C1 segment of cervical spinal cord (tissue), 14 donors: ENCODE measurements at places on chromosomes 5 and 9.
A peak's percentile ranks its signal among the peaks of the same experiment; 100 is the strongest.

DNA sequence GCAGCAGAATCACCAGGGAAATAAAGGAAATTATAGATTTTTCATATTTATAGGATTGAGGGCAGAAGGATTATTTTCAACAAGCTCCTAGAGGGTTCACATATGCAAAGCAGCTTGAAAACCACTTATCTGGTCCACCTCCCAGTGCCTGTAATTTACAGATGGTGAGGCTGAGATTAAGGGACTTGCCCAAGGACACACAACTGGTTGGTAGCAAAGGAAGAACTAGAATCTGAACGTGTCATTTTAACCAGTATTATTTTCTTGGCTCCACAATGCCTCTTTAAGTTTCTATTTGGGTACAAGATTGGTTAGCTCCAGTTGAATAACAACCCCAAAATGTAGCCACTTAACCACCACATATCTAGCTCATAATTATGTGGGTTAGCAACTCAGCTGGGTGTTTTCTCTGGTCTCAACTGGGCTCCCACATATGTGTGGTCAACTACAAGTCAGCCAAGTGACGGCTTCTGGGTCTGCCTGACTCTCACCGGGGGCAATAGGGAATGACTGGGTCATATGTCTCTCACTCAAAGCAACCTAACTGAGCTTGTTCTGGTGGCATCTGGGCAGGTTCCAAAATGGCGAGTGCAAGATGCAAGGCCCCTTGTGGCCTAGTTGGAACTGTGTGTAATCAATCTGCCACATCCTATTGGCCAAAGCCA lies 127.7 kb downstream of the ZDHHC21 start:
- no peak for DNase-seq

DNA sequence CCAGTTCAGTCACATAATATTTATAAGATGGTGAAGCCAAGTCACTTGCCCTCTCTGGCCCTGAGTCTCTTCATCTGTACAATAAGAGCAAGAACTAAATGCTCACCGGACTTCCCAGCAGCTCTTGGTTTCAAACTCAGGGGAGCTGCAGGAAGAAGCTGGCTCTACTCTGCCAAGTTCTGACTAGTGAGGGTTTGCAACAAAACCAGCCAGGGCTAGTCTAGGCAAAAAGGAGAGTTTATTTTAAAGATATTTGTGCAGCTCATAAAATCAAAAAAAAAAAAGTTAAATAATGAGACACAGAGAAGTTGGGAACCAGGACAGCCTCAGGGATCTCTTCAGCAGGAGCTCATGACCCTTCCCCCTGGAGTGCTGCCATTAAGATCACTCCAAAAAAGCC lies 107.3 kb downstream of the DOCK2 start:
- DNase-seq = no peak

DNA sequence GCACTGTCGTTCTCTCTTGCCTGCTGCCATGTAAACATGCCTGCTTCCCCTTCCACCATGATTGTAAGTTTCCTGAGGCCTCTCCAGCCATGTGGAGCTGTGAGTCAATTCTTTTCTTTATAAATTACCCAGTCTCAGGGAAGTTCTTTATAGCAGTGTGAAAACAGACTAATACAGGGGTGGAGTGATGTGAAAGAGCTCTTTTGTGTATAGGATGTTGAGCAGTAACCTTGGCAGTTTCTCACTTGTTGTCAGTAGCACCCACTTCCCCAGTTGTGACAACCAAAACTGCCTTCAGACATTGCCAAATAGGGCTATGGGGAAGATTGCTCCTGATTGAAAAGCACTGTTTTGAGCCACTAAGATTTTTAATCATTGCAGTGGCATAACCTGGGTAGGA lies 552.2 kb upstream of the ZNF462 start:
- DNase-seq = no peak

DNA sequence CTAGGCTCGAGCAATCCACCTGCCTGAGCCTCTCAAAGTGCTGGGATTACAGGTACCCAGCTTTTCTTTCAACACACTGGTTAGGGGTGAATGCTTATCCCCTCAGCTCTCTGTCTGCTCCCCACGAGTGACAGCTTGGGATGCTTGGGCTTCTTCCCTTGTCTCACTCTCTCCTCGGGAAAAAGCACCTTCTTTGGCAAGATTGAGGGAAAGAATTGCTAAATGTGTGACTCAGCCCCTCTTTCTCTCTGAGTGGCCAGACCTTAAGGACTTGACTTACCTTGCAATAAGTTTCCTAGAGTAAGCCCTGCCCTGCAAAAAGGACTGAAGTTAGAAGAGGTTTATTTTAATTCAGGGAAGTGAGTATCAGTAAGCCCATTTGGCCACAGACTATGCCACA lies 68.1 kb upstream of the ERBIN start:
- DNase-seq = no peak

GRCh38 chr5:172007175-172008110 lies 1.0 kb upstream of the FBXW11 start:
- peak; percentile 24 for DNase-seq

DNA sequence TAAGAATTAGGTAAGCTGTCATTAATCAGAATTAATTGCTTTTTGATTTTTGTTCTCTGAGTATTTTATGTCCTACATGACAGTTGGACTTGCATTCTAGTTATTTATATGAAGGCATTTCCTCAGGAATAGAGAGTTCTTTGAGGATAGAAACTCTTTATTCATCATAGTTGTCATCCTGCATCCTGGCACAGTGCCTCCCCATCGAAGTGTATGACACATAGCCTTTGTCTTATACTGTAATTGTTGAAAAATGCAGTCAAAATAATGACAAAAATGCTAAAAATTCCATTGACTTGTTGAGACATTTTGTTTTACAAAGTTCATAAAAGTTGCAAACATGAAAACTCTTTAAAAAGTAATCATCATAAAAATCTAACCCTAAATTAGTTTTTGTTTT lies 36.5 kb downstream of the CFAP95 start:
- no peak for DNase-seq

DNA sequence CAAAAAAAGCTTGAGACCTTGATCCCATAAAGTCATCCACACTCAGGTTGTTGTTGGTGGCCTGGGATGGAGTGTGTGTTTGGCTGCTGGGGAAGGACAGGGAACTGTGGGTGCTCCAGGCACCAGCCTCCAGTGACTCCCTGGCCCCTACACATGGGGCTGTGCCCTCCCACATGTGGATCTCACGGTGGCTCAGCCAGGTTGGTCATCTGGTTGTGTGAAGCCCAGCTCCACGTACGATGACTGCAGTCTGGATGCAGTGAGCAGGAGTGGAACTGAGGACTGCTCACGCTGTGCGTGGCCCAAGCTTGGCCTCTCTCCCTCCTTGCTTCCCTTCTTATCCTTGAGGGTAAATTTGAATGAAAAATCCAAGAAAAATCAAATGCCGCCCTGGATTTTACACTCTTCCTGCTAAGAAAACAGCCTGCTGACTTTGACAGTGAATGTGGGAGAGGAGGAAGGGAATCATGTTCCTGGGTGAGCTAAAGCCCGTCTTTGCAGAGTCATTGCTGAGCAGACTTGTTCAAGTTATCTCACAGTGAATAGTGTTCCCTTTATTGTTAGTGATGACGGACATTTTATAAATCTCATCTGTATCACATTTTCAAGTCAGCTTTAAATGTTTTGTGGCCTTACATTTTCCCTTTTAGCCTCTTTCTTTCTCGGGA lies 65.1 kb upstream of the CACNA1B start:
- DNase-seq = no peak

GRCh38 chr5:117759849-117760499 lies 1185.4 kb upstream of the SEMA6A start:
- no peak for DNase-seq

DNA sequence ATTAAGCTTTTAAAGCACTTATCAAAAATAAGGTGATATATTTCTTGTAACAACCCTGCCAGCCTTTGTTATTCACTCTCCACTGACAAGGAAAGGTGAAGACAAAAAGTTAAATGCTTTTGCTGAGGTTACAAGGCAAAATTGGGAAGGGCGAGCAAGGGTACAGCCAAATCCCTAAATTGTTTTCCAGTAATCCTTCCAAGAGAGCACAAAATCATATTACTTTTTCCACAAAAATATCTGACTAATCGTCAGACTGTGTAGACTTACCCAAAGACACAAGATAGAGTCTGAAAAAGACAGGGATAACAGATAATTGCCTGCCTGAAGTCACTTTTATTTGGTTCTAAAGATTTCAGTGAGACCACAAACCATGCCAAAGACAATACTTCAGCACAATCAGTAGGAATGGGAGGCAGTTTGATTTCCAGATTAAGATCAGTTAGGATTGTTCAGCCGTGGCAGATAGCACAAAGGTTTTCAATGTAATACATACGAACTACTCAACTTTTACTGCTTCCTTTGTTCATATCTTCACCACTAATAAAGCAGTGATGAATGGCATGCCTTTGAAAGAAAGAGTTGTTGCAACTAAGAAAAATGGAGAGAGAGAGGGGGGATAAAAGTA lies 383.8 kb upstream of the TUSC1 start:
- DNase-seq = no peak
